Uterus (tissue), 4 donors: ENCODE measurements at places on chromosomes 5 and 9. TPM values are rescaled to one million over a fixed set of nuclear protein-coding genes. Genes with fewer than 3 reads are reported as not detected.
A peak's percentile ranks its signal among the peaks of the same experiment; 100 is the strongest.

The SLC6A3 gene
- not detected for total RNA-seq

DNA sequence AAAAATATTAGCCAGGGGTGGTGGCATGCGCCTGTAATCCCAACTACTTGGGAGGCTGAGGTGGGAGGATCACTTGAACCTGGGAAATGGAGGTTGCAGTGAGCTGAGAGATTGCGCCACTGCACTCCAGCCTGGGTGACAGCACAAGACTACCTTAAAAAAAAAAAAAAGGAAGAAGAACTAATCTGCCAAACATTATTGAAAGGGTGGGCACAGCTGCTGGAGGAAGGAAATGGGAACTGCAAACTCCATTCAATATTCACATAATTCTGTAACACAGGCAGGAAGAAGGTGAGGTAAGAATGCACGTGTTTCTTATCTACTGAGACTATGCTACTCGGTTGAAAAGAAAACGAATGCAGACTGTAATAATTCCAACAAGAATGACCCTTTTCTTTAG lies 121.1 kb upstream of the GNA14 start:
- DNase-seq = no peak
- peak overlapping the region; percentile 4 for H3K27ac ChIP-seq
- H3K4me1 ChIP-seq = no peaks in the 10 kb centered on the region
- no peaks in the 10 kb centered on the region for H3K36me3 ChIP-seq

GRCh38 chr5:7795306-7795705 lies 55.6 kb downstream of the CFAP90 start:
- no peaks in the 10 kb centered on the region for H3K4me1 ChIP-seq
- no peaks in the 10 kb centered on the region for H3K36me3 ChIP-seq
- no peak overlapping the region for H3K27ac ChIP-seq
- DNase-seq = no peak
- H3K4me3 ChIP-seq = no peak overlapping the region

DNA sequence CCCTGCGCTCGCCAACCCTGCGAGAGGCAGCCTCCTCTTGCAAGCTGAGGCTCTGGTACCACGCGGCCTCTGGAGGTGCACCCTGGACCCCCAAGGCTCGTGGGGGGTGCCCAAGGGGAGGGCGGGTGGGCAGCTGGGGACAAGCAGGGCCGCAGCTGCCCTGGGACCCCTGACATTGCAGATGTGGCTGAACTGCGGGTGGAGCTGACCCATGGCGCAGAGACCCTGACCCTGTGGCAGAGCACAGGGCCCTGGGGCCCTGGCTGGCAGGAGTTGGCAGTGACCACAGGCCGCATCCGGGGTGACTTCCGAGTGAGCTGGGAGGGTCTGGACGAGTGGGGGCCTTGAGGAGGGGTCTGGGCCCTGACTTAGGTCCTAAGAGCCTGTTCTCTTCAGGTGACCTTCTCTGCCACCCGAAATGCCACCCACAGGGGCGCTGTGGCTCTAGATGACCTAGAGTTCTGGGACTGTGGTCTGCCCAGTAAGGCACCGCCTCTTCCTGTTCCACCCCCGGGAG lies 1.5 kb downstream of the MAMDC4 start:
- no peak overlapping the region for H3K4me3 ChIP-seq
- no peaks in the 10 kb centered on the region for H3K27me3 ChIP-seq
- H3K36me3 ChIP-seq = no peaks in the 10 kb centered on the region
- H3K27ac ChIP-seq = no peak overlapping the region
- DNase-seq = peak; percentile 15

The CCDC192 gene
- total RNA-seq = 0.35 TPM

- no peaks in the 10 kb centered on the region for H3K36me3 ChIP-seq
- H3K27ac ChIP-seq = peak overlapping the region; percentile 58
- no peaks in the 10 kb centered on the region for H3K27me3 ChIP-seq
- no peaks in the 10 kb centered on the region for H3K4me1 ChIP-seq
- DNase-seq = no peak
- H3K4me3 ChIP-seq = peak overlapping the region; percentile 30
Measured at GRCh38 chr5:59126708-59127573, 544.1 kb downstream of the RAB3C start.

The ZNF367 gene
- total RNA-seq = 21.2 TPM
